ENCODE measurements at places on chromosomes 3 and 15.

DNA sequence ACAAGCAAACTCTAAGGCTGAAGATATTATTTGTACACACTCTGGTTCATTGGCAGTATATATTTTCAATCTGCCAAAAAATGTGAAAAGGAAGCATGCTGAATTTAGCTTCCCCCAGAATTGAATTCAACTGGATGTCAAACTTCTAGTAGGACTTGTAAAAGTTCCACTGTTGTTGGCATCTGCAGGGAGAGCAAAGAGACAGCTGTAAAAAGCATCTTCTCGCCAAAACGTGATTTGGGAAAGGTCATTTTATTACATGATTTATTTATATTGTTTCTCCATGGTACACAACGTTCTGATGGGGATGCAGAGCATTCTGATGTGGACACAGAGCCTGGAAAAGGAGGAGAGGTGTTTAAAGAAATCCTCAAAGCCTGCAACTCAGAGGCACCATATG lies 196.7 kb upstream of the ADAMTS9 start:
- DNase-seq: no peak

DNA sequence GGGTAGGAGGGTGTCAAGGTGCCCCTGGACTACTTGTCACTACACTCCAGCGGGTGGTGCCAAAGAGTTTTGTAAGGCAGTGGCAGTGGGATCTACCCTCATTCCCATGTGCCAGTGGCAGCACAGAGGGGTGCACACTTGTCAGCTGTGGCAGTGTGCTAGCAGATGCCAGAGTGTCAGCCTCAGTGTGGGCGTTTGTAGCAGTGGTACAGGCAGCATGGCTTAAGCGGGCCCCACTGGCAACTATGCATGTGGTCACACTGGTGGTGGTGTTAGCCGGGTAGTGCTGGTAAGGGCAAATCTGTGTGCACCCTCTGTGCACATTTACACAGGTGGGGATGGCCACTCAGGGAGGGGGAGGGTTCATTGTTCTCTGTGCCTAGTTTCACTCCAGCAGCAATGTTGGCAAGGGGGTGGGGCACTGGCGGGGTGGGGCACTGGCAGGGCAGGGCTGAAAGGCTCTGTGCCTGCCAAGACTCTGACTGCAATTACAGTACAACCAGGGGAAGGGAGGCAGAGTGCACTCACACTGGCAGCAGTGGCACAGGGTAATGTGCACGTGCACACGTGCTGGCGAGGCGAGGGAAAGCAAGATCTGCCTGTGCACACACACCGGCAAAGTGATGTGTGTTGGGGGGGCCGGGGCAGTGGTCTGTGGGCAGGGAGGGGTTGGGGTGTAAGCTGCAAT lies 31.8 kb downstream of the MYO9A start:
- no peak for DNase-seq

- DNase-seq: no peak
Observed at GRCh38 chr3:129598000-129598381, 8.5 kb downstream of the PLXND1 start.

GRCh38 chr3:1200371-1200770 lies 107.5 kb downstream of the CNTN6 start:
- no peak for DNase-seq

Measured in NCI-H1930 (cell line).